ENCODE measurements at places on chromosomes 2 and 18. TPM values are rescaled to one million over a fixed set of nuclear protein-coding genes. Genes with fewer than 3 reads are reported as not detected.

GRCh38 chr2:55176094-55176415 lies 56.0 kb downstream of the CLHC1 start:
- no peak overlapping the region for H3K4me3 ChIP-seq
- DNase-seq = no peak
- H3K36me3 ChIP-seq = no peaks in the 10 kb centered on the region
- H3K27me3 ChIP-seq = no peaks in the 10 kb centered on the region

ZNF892 gene
- polyA plus RNA-seq = 0.76 TPM

GRCh38 chr18:36185157-36185556 lies 2.1 kb upstream of the MOCOS start:
- no peaks in the 10 kb centered on the region for H3K4me1 ChIP-seq
- no peak overlapping the region for H3K27ac ChIP-seq

CTAGE1 gene
- not detected for polyA plus RNA-seq

All from pancreas (tissue), 10 donors.